ENCODE measurements at places on chromosomes 7 and 10.

- no peak for DNase-seq
Observed at GRCh38 chr7:73936967-73937366, 76.0 kb downstream of the TMEM270 start.

- no peak for DNase-seq
Observed at GRCh38 chr10:88676283-88677060, 12.2 kb downstream of the LIPF start.

GRCh38 chr7:20172736-20173334 lies 44.3 kb downstream of the MACC1 start:
- no peak for DNase-seq

GRCh38 chr10:63355682-63356081 lies 110.1 kb downstream of the JMJD1C start:
- no peak for DNase-seq

- DNase-seq, result no peak
Observed at GRCh38 chr10:58806970-58807628, 294.4 kb downstream of the BICC1 start.

- no peak for DNase-seq
Observed at GRCh38 chr7:36057323-36057722, 95.7 kb upstream of the EEPD1 start.

DNA sequence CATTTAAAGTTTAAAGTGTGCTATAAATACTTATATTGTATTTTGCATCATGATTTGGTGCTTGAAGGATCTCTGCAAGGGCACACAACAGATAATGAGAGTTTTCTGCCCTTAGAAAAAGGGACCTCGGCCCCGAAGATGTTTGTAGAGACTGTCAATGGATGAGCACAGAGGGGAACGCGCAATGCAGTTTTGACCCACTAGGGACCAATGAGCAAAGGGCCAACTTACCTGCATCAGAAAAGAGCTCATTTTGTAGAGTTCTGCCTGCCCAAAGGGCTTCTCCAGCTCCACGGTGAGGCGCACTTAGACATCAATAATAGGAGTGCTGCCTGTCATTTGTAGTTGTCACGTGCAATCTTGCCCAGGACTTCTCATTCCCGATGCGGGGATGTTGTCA lies 91.1 kb downstream of the BUB3 start:
- no peak for DNase-seq

DNA sequence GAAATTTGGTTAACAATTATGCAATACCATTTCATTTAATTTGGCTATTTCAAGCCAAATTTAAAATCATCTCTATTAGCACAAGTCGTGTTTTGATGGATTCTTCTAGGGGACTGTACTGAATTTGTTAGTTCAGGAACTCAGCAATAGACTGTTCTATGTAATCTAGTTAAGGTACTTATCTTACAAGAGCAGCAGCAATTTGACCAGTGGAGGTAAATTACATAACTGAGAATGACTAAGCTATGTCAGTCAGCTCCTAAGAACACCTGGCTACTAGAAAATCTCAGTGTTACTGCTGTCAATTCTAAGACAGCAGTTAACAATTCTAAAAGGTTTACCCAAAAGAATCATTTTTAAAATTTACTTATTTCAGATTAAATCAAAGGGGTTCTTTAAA lies 513.9 kb upstream of the ZWINT start:
- DNase-seq, result no peak

DNA sequence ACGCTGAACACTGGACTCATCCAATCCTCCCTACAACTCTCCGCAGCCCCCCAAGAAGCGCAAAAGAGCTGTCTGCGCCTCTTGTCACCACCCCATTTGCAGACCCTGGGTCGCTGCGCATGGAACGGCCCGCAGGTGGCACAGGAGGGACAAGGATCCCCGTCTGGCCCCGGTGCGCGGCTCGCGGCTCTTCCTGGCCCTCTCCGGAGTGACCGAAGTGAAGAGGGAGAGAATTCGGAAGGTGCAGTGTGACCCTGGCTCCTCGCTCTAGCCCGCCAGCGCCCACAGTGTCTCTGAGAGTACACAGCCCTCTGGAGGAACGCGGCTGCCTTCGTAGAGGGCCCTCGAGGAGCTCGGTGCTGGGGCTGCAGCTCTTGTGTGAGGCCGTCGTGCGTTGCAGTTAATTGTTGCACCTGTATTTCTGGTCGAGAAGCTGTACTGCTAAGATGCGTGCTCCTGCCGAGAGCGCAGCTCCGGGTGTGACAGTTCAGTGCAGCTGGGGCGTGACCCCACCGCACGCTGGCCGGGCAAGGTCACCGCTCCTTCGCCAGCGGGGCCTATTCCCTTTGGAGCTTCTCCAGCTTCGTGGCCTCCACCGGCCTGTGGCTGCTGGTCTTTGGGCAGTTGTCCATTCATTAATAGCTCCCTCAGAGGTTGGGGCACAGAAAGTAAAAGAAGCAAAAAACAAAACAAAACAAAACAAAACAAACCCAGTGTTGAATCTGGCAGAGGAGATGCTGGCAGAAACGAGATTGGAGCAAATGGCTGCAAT lies 119.0 kb downstream of the SEC23IP start:
- DNase-seq, result no peak

- no peak for DNase-seq
Observed at GRCh38 chr7:154431045-154431444, 378.8 kb downstream of the DPP6 start.

DNA sequence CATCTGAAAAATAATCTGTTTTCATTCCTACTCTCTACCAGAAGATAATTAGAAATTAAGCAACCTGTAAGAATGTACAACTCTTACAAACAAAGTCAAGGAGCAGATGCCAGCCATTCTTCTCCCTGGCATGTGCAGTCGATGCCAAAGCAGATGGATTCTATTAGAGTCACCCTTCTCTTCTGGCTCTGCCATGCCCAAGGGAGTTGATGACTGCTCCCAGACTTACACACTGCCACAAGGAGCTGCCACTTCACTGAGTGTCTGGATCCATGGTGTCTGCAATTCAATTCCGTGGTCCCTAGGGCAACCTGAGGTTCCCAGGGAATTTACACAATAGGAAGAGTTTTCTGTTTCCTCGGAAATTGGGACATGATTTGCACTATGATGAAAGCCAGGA lies 89.1 kb upstream of the IFRD1 start:
- DNase-seq, result no peak

DNA sequence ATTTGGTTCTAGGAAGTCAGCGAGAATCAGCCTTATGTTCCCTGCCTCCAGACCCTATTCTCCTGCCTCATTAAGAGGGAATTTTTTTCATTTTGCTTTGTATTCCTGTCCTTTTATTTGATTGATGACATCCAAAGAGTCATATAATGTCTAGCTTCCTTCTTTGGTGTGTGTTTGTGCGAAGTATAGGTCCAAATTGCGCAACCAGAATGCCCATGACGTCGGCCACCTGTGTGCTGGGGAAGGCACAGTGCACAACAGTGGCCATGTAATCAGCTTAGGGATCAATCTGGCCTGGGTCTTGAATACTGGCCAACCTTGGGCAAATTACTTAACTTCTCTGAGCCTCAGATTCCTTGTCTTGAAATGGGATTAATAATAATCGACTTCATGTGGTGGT lies 206.2 kb downstream of the VTI1A start:
- no peak for DNase-seq

DNA sequence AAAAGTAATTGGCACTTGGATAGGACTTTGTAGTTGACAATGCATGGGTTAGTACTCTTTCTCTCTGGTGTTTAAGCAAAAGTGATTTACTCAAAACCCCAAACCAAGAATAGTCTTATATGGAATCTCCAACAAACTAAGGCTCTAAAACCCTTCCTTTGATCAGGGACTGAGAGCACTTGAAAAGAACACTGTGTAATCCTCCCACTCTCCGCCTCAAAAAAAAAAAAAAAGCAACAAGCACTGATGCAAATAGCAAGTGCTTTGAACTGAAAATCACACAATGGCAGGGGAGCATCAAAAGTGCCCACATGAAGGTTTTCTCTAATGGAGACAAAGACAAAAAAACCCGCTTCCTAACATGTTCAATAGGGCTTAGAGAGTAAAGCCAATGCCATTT lies 467.9 kb upstream of the AUTS2 start:
- no peak for DNase-seq

DNA sequence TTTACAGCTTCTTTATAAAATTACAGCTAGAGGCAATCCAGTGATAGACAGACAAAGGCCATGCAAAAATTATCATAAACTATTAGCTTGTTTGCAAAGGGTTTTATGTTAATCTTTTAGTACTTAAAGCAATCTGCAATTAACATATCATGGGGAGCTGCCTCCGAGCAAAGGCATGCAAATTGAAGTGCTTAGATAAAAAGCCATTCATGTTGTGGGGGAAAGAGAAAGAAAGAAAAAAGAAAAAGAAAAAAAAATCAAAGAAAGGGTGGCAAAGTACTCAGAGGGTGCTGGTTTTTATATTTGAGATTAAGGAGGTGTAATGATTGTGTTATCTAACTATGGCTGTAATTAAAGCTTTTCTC lies 799.5 kb downstream of the LRMDA start:
- DNase-seq, result no peak

DNA sequence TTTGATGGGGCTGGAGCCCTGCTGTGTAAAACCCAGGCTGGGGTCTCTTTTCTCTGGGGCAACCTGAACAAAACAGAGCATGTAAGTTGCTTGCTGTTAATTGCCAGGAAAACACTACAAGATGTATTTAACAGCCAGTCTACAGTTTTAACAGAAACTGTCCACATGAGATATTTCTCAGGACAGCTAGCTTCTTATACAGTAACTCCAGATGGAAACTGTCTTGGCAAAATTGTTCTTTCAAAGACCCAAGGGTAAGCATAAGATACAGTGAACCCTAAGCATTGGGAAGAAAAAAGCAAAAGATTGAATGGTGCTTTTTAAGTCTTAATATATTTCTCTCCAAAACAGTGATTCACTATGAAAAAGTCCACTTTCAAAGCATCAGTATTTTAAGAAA lies 8.1 kb downstream of the FKBP14 start:
- no peak for DNase-seq

DNA sequence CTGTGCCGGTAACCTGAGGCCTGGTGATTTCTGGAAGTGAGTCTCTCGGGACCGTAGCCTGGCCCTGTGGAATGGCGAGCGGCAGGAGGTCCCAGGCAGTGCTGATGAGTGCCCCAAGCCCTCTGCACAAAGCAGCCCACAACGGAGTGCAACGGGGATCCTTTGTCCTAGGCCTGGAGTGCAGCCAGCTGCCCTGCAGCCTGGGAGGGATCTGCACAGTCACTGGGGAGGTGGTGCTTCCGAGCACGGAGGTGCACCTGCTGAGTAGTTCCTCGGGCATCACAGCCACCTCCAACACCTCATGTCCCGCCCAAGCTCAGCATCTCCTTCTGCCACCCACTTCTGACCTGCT lies 162.8 kb upstream of the ZMIZ1 start:
- no peak for DNase-seq

GRCh38 chr7:143256932-143257331 lies 6.3 kb upstream of the GSTK1 start:
- DNase-seq, result no peak

- no peak for DNase-seq
Observed at GRCh38 chr10:120982507-120982906, 131.3 kb downstream of the WDR11 start.

DNA sequence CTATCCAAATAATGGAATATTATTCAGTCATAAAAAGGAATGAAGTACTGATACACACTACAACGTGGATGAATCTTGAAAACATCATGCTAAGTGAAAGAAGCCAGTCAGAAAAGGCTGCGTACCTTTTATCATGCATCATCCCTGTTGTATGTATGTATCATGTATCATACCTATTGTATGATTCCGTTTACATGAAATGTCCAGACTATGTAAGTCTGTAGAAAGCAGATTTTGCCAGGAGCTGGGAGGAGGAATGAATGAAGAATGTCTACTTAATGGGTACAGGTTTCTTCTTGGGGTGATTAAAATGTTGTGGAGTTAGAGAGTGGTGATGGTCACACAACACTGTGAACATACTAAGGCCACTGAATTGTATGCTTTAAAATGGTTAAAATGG lies 135.9 kb upstream of the KLF14 start:
- DNase-seq, result no peak

DNA sequence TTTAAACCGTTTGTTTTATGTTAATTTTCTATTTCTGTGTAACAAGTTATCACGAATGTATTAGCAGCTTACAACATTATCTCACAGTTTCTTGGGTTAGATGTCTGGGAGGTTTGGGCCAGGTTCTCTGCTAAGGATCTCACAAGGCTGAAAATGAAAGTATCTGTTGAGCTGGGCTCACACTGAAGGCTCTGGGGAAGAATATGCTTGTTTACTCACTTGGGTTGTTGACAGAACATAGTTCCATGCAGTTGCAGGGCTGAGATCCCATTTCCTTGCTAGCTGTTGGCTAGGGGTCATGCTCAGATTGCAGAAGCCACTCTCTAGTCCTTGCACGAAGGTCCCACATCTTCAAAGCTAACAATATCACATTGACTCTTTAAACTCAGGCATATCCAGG lies 266.6 kb upstream of the GNAI1 start:
- no peak for DNase-seq

DNA sequence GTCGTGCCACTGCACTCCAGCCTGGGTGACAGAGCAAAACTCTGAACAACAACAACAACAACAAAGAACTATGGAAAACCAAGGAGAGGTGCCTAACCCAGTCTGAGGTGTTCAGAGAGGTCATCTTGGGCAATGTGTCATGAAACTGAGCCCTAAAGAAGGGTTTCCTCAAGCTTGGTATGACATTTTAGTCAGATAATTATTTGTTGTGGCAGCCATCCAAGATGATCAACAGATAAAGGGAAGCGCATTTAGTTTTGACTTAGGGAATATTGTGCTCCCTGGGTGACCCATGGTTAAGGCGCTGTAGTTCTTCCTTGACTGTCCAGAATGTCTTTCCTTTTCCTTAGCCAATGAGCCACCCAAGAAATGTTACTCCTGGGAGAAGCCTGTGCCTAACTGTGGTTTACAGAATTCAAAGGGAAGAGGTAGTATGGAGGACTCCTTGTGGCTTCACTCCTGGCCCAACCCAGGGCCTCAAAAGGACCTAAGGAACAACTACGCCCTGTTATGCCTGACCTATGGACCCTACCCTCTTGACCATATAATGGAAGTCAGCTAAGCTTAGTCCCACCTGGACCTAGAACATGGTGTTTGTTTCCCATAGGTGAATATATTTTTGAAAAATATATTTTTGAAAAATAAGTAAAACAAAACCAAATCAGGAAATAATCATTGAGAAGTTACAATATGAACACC lies 42.4 kb downstream of the TPST1 start:
- DNase-seq, result no peak

DNA sequence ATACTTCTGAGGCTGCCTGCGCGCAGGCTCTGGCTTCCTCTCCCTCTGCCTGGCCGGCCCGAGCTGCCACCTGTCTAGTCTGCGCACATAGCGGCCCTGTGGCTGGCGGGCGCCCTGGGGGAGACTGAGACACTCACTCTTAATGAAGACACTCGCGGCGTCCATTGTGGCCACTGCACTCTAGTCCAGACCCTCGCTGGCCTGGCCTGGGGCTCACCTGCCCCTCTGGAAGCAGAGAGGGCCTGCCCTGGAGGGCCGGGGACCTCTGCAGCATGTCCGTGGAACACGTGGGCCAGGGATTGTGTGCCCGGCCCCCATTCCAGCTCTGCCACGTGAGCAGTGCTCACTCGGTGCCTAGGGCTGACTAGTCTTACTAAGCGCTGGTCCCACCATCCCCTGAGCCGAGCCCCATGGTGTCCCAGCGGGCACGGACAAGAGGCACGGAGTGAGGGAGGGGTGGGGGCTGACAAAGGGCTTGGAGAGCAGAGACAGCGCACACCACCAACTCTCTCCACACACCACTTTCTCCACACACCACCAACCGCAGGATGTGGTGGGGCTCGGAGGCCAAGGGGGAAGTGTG lies 149.3 kb downstream of the ELFN1 start:
- DNase-seq, result no peak
